Osteocyte (in vitro differentiated cells): ENCODE measurements at places on chromosomes 5 and 9. TPM values are rescaled to one million over a fixed set of nuclear protein-coding genes. Genes with fewer than 3 reads are reported as not detected.

Gene EFNA5
- 34.2 and 35.4 TPM in 2 replicates for total RNA-seq

Gene MYO10
- 87.8 and 89.5 TPM in 2 replicates for total RNA-seq

Gene CYLC2
- total RNA-seq = not detected in 2 replicates

Gene LHX2
- not detected in 2 replicates for total RNA-seq

Gene IL7R
- total RNA-seq = 0.43 and 0.44 TPM in 2 replicates
